ENCODE measurements at places on chromosomes 1 and 21.
A peak's percentile ranks its signal among the peaks of the same experiment; 100 is the strongest.

- no peak for DNase-seq
Observed at GRCh38 chr1:185033686-185034085, 11.7 kb upstream of the RNF2 start.

DNA sequence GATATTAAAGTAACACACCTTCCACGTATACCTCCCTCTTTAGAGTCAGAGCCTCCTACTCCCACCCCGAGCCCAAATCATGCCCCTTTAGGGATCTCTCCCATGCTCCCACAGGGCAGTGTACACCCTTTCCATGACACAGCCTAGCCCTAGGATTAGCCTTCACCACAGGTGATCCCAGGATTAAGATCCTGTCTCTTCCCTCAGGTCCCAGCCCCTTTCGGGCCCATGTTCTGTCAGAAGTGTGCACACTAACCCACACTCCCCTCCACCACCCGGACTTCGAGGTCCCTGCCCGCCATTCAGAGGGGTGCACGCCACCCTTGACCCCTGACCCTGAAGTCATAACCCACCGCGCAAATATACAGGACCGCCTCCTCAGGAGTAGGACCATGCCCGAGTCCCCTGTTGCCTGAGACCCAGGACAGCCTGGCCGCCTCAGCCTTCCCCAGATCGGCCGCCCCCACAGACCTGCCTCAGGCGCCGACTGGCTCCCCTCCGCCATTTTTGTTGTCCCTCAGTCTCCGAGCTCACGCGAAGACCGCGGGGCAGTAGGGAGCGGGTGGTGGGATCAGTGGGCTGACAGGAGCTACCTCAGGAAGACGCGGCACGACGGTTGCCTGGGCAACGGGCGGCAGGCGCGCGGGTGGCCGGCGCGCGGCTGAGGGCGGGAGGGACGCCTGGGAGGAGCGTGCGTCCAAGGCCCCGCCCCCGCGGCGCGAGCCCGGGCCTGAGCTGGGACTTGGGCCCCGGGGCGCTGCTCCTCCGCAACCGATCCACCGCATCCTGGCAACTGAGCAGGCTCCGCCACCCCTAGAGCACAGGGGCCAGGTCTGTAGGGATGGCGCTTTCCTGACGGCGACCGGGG lies at the start of gene AGBL4:
TSS of gene AGBL4 (minus strand) at position 663 of the 868 bp plus-strand sequence.
- no peak for DNase-seq

- no peak for DNase-seq
Observed at GRCh38 chr1:221045842-221046831, 166.9 kb downstream of the HLX start.

- DNase-seq: no peak
Observed at GRCh38 chr1:211344152-211344618, 17.6 kb downstream of the TRAF5 start.

DNA sequence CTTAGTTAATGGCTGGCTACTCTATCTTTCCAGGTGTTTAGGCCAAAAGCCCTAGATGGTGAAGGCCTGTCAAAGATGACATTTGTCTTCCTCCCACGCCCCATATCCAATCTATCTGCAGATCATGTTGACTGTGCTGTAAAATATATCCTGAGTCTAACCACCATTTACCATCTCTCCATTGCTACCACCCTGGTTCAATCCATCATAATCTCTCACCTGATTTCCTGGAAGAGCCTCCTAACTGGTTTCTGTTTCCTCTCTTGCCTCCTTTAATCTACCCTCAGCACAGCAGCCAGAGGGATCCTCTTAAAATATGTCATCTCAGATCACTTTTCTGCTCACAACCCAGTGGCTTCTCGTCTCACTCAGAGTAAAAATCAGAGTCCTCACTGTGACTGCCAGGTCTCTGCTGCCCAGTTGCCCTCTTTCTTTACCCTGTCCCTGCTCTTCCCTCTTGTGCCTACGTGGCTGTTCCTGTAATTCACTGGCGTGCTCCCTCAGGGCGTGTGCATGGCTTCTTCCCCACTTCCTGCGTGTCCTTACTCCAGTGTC lies 17.8 kb downstream of the TMEM50A start:
- DNase-seq: no peak

GRCh38 chr1:17839641-17840196 lies 84.6 kb downstream of the ACTL8 start:
- DNase-seq: no peak

- DNase-seq: no peak
Observed at GRCh38 chr1:24027838-24028468, 47.8 kb upstream of the SRSF10 start.

DNA sequence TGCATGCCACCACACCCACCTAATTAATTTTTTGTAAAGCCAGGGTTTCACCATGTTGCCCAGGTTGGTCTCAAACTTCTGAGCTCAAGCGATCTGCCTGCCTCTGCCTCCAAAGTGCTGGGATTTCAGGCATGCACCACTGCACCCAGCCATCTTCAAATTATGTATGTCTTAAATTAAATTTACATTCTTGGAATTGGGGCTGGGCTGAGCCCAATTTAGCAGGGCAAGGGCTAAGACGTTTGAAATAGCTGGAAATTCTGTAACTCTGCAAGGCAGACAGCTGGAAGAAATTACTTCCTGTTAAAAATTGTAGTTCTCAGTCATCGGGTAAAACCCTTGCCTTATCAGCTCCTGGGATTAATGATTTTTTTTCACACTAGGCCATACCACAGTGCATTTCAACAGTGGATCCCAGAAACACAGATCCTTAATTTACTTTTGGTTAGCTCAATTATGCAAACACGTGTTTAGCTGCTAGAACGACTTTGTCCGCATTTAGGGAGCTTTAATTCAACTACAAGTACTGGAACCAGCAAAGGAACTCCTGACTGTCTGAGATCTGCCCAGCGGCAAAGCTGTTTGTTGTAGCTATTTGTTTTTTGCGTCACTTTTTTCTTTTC lies 83.3 kb downstream of the OLFML3 start:
- no peak for DNase-seq

GRCh38 chr1:206832352-206832880 lies 33.0 kb upstream of the IL20 start:
- no peak for DNase-seq

DNA sequence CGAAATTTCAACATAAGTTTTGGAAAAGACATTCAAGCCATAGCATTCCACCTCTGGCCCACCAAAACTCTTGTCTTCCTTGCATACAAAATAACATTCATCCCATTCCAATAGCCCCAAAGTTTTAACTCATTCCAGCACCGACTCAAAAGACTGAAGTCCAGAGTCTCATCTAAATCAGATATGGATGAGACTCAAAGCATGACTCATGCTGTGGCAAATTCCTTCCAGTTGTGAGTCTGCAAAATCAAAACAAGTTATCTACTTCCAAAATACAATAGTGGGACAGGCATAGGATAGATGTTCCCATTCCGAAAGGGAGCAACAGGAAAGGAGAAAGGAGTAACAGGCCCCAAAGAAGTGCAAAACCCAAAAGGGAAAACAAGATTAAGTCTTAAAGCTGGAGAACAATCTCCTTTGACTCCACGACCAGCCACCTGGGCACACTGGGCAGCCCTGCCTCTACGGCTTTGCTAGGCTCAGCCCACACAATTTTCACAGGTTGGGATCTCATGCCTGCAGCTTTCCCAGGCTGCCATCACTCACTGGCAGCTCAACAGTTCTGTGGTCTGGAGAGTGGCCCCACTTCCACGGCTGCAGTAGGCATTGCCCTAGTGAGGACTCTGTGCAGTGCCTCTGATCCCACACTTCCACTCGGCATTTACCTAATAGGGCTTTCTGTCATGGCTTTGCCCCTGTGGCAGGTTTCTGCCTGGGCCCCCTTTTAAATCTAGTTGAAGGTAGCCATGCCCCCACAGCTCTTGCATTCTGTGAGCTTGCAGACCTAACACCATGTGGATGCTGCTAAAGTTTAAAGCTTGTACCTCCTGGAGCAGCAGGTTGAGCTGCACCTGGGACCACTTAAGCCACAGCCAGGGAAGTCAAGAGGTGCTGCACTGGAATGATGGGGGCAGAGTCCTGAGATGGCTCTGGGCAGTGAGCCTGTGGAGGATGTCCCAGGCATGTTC lies 51.0 kb downstream of the RUNX3 start:
- peak; percentile 15 for DNase-seq

DNA sequence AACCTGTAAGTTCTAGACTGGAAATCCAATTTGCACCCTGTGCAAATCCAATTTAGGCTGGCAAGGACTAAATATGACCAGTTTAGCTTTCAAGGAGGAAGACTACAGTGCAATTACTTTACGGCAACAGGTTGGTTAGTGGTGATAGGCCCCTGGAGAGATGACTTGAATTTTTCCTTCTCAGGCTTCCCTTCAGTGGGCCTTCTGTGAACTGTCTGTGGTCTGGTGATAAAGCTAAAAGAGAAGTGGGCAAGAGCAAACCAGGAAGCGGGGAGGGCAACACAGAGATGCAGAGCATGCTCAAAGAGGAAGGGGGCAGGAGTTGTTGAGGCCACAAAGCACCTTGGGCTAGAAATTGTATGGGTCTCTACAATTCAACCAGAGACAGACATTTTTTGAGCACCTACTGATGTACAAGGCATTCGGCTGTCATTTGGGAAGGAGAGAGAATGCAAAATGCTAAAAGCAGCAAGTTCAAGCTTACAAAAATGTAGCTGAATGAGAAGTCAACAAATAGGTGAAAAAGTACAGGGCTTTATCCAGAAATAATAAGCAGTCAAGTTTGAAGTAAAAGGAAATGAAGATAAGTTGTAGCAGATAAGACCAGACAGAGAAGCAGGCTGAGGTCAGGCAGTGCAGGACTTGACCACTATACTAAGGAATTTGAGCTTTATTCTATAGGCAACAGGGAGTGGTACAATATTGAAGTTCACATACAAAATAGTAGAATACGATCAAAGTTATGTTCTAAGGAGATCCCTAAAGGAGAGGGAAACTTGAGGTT lies 23.9 kb downstream of the INPP5B start:
- DNase-seq: no peak

- DNase-seq: no peak
Observed at GRCh38 chr21:36263797-36264196, 56.2 kb upstream of the MORC3 start.

DNA sequence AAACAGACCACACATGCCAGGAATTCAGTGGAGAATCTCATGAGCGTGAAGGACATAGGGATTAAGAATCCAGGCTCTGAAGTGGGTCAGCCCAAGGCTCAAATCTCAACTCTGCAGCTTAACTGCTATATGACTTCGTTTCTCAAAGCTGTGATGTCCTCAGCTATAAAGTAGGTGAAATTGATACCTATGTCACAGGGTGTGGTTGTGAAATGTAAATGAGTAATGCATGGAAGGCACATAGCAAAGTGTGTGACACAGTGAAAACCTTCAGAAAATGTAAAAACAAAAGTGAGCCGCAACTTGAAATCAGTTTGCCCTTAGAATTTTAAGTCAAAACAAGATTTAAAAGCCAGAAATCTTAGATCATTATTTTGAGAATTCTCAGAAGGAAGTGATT lies 145.7 kb upstream of the PRMT6 start:
- DNase-seq: no peak

- no peak for DNase-seq
Observed at GRCh38 chr1:222079566-222079965, 337.7 kb upstream of the DUSP10 start.

- no peak for DNase-seq
Observed at GRCh38 chr1:157034137-157034800, 11.3 kb downstream of the ARHGEF11 start.

GRCh38 chr1:93818570-93818959 lies 60.4 kb downstream of the DNTTIP2 start:
- no peak for DNase-seq

DNA sequence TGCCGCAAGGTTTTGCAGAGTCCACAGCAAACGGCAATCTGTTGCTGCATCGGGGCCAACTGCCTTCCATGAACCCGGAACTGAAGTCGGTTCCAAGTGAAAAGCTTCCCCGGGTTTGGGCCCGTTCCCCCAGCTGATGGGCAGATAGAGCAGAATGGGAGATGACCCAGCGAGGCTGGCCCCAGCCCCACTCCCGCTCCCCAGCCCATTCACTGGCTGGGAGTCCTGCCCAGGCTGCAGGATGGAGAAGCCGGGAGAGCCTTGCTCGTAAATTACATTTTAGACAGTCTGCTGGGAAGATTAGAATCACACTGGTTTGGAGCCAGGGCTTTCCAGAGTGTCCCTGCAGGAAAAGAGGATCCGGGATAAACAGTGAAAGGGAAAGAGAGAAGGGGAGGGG lies 31.6 kb upstream of the PAX7 start:
- DNase-seq: no peak

DNA sequence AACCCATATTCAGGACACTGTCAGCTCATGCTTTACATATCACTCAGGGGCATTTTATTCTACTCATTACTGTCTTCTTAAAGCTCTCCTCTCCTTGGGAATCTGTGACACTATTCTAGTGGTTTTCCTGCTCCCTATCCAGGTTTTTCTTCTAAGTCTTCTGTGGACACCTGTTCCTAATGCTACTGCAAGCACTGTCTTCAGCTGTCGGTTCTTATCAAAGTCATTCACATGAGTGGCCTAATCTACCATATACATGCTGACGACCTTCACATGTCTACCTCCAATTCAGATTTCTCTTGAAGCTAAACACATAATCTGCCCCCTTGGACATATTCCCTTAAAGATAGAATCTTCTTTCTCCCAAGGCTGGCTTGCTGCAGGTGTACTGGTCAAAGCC lies 39.8 kb upstream of the PRRX1 start:
- DNase-seq: no peak

DNA sequence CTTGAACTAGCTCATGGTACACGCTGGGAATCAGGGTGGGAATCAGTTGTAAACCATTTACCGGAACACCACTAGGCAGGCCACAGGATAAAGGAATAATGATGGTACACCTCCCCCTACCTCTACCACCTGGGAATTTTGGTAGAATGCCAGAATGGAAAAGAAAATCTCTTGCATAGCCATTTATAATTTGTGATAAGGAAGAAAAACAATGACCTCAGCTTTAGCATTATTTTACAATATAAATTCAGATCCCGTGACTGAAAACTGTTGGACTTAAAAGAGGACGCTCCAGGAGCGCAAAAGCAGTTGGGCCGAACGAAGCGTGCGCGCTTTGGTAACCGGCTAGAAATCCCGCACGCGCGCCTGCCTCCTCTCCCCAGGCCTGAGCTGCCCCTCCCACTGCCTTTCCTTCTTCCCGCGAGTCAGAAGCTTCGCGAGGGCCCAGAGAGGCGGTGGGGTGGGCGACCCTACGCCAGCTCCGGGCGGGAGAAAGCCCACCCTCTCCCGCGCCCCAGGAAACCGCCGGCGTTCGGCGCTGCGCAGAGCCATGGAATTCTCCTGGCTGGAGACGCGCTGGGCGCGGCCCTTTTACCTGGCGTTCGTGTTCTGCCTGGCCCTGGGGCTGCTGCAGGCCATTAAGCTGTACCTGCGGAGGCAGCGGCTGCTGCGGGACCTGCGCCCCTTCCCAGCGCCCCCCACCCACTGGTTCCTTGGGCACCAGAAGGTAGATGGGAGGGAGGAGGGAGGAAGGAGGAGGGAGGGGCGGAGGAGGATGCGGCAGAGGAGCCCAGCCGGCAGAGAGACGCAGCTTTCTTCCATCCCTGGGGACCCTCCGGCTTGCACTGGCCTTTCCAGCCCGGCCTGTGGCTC lies at the start of gene CYP4X1:
TSS of gene CYP4X1 (plus strand) at position 402 of the 873 bp plus-strand sequence. CDS start at position 551, 149 bp downstream.
- DNase-seq: no peak

GRCh38 chr1:207833381-207833780 lies 77.5 kb downstream of the CD34 start:
- DNase-seq: no peak

DNA sequence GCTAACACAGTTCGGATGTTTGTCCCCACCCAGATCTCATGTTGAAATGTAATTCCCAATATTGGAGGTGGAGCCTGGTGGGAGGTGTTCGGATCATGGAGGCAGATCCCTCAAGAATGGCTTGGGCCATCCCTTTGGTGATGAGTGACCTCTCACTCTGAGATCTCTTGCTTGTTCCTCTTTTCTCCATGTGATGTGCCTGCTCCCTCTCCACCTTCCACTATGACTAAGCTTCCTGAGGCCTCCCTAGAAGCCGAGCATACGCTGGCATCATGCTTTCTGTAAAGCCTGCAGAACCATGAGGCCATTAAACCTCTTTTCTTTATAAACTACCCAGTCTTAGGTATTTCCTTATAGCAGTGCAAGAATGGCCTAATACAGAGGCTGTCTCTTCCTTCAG lies 8.1 kb upstream of the PLA2G5 start:
- DNase-seq: no peak

All from BJ (cell line).